NCI-H1694 (cell line): ENCODE measurements at places on chromosomes 6 and 20.

DNA sequence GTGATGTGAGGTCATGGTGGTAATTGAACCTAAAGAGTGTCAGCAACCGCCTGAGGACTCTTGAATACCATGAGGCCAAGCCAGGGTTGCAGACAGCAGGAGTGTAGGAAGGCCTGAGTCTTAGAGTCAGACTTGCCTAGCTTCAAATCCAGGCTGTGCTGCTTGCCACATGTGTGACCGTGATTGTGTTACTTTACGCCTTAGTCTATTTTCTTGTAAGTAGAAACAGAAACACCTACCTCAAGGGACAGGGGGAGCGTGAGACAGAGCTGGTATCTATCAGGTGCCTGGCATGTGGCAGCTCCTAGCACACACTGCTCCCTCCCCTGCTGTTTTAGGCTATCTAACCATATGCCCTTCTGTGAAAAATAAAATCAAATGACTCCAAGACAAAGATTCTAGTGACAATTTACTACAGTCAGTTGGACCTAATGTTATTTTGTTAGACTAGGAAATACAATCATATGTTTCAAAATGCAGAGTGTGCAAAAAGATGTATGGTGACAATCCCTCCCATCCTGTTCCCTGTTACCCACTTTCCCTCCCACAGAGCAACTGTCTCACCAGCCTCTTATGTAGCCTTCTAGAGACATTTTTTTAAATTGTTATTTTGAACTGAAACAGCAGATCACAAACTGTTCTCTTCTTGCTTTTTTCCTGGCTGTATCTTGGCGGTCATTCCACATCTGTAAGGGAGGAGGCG is 21.7 kb downstream of the TAF8 start:
- DNase-seq: no peak

DNA sequence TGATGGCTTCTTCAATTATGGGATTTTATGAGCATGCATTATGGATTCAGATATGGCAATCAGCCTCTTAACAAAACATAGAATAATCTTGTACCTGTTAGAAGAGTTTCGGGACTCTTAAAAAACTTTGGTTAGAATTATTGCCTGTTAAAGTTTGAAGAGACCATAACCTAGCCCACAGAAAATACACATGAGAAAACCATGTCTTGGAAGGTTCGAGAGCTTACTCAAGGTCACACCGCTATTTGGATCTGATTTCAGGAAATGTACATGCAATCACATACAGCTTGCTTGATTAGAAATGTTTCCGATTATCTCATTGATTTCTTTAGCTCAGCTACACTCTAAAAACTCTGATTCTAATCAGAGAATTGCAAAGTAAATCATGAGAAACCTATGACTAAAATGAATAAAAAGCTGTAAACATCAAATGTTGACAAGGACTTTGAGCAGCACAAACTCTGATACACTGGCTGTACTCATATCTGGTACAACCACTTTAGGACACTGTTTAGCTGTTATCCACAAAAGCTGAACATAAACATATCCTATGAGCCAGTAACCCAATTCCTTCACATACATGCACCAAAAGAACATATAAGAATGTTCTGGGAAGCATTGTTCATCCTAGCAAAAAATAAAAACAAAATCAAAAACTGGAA is 16.3 kb downstream of the STX7 start:
- DNase-seq: no peak

DNA sequence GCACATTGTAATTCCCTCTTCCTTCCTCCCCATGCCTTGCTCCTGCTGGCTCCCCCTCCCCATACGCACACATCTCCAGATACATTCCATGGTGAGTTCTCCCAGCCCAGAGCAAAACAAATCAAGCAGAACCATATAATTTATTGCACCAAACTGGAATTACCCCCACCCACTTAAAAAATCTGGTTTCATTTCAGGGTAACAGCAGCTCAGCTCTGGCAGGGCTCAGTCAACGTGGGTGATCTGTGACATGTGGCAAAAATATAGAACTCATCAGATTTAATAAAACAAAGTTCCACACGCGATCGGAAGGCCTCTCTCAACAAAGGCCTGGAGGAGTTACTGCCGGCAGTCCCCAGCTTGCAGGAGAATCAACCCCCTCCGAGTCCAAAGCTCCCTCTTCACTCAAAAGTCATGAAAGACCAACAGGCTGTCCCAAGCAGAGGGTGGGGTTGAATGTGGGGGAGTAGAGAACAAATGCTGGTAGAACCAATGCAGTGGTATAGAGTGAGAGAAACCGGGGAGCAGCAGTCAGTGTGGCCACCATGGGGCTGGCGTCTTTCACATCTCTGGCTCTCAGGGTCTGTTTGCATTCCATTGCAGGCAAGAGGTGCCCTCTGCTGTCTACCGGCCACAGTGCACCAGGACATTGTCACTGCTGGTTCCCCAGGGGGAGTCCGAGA is 323.3 kb upstream of the NT5E start:
- no peak for DNase-seq

- no peak for DNase-seq
These were observed 38.9 kb downstream of the BICRAL start for GRCh38 chr6:42820512-42821340.

DNA sequence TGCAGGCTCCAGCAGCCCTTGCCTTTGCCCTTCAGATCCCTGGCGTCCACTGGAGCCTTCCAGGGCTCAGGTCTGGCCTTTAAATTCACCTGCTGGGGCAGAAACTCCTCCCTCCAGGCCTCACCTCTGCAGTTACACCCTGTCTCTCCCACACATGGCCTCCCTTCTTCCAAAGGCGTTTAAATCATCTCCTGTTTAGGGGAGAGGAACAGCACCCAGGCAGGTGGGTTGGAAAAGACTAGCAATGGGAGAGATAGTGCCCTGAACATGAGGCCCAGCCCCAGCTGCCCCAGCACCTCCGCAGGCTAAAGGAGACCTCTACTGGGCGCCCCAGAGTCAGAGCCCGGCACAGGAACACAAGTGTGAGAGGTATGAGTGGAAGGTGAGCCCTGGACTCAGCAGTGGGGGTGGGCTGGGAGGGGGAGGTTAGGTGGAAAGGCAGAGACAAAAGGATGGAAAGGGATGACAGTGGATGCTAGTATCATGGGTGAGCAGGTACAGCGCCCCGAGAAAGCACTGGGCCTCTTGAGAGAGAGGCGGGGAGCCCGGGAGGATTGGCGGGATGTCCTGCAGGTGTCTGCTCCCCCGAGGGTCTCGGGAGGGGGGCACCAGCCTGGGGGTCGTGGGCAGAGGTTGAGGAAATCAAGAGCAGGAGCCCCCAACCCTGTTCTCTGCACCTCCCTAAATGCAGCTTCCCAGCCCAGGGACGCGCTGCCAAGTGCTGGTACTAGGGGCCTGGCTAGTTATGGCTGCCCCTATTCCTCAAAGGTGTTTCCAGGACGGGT is at the start of gene CST9:
Gene CST9, minus strand, starts transcription at position 51 of the 785 bp plus-strand sequence. CDS start 53 bp downstream, outside the sequence.
- DNase-seq: no peak

DNA sequence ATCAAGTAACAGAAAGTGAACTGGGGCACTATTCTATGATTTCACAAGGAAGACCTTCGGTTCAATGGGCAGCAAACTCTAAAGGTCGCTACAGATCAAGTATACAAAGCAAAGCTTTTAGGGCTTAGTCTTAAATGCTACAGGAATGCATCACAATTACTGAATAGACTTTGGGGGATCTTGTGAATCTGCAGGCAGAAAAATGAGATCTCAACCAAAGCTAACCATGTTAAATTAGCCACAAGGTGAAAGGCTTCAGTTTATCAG is 98.0 kb upstream of the TMEM30A start:
- DNase-seq: no peak

DNA sequence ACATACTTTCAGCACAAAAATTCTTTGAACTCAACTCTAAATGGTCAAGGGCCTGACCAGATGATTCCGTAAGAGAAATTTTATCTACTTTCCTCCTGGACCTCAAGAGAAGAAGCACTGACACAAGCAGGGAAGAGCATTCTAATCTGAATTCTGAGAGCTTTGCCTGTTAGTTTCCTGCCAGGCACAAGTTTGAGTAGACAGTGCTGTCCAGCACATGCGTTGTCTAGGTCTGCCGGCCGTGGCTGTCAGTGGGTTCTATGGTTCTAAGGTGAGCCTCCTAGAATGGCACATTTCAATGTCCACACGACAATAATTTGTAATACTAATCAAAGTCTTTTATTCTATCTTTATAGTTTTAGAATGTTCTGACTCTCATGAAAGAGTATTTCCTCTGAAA is 91.9 kb downstream of the RFPL4B start:
- DNase-seq: no peak

GRCh38 chr20:57243480-57244220 is 22.8 kb downstream of the BMP7 start:
- no peak for DNase-seq

GRCh38 chr6:40378071-40378724 is 209.0 kb downstream of the LRFN2 start:
- DNase-seq: no peak

- DNase-seq: peak; percentile 47
These were observed 90.5 kb downstream of the GRM4 start for GRCh38 chr6:34055223-34055933.

DNA sequence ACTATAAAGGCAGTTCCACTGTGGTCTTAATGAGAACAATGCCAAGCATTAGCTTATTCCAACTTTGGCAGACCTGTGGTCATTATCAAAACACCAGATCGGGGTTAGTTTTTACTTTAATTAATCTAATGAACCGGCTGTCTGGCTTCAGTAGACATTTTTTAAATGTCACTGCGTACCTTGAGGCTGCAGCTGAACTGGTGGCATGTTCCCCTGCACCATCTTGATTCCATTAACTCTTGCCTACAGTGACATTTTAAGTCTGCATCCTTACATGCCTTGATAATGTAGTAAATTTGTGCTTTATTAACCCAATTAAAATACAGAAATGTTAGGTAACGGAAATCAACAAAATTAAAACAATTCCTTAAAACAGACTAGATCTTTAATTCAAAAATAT is 127.0 kb downstream of the KIF16B start:
- DNase-seq: no peak

DNA sequence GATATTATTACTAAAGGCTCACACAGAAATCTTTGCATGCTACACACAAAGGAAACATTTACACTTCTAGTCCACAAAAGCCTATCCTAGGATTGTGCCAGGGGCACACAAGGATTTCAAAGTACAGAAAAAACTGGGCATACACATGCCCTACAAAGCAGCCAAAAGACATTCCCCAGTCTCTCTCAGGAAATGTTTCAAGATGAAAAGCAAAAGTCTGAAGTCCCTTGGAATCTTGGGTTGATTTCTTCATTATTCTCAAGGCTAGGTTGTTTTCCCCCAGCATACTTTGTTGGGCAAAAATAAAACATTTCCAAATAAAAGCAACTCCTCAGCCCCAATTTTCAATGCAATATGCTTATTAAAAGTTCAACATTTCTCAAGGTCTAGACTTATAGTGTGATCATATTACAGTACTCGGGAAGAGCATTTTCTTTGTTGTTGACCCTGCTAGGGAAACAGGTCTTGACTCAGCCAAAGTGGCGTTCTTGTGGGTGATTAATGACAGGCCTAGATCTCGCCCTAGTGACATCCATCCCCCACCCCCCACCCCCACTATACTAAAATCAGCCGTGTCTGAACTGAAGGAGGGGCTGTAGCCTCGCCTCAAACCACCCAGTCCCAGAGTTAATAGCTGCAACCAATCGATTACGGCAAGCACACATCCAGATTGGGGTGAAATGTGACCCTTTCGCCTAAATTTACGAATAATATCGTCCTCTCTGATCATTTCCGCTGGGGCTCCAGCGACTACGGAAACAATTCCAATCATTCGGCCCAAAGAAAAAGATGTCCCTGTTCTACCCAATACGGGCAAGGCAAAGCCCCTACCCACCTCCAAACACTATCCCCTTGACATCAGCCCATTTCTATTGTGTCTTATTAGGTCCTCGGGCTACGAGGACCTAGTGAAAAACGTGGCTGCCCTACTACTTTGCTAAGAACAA is 1.4 kb downstream of the AKIRIN2 start:
- DNase-seq: no peak

DNA sequence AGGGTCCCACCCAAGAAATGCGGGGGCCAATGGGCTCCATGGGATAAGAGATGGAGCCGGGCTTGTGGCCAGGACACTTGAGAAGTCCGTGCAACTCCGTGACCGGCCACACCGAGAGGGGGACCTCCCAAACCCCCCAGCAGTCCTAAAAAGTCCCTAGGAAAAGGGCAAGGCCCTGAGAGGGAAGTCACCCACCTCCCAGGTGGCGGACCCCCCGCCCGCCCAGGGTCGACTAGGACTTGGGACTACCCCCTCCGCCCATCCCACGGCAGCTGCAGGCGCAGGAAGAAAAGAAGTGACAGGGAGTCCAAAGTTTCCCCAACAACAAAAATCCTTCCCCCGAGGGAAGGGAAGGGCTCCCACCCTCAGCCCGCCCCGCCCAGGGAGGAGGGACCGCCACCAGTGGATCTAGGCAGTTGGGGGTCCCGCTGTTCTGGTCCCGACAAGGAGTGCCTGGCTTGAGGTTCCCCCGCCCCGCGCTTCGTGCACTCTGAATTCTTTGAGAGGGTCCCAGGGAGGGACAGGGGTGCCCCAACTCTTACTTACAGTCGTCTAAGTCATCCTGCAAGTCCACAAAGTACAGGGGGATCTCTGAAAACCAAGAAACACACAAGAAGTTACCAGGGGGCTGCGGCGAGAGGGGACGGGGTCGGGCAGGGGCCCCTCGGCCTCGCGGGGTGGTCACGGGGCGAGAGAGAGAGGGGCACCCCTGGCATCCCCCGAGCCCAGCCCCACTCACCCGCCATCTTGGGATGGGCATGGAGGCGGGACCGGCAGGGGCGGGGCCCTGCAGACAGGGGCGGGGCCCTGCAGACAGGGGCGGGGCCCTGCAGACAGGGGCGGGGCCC is 611 bp upstream of the RAB22A start:
- DNase-seq: no peak

- DNase-seq: no peak
These were observed 233.6 kb downstream of the TTLL2 start for GRCh38 chr6:167558246-167559177.

DNA sequence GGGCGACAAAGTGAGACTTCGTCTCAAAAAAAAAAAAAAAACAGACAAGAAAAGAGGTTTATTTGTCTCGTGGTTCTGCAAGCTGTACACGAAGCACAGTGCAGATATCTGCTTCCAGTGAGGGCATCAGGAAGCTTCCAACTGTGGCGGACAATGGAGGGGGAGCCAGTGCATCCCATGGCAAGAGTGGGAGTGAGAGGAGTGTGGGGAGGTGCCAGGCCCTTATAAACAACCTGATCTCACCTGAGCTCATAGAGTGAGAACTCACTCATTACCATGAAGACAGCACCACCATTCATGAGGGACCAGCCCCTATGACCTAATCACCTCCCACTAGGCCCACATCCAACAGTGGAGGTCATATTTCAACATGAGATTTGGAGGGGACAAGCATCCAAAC is 19.5 kb downstream of the RBM24 start:
- no peak for DNase-seq

GRCh38 chr6:136728976-136729515 is 63.2 kb downstream of the MAP3K5 start:
- DNase-seq: no peak

GRCh38 chr20:58109126-58109880 is 119.2 kb downstream of the ANKRD60 start:
- no peak for DNase-seq

GRCh38 chr20:58810879-58811250 is 39.8 kb downstream of the GNAS-AS1 start:
- DNase-seq: no peak
